Psoas muscle (tissue), 8 donors: ENCODE measurements at places on chromosomes 3 and 15.

GRCh38 chr3:171526869-171527268, 66.7 kb upstream of the TNIK start:
- no peak for DNase-seq

DNA sequence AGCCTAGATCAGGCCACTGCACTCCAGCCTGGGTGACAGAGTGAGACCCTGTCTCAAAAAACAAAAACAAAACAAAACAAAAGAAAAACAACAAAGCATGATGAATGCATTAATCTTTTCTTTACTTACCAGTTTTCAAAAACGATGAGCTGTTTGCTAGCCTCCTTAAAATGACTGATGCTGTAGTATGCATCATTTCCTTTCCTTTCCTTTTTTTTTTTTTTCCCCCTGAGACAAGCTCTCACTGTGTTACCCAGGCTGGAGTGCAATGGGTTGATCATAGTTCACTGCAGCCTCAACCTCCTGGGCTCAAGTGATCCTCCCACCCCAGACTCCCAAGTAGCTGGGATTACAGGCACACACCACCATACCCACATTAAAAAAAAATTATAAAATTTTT, 202.0 kb downstream of the ADAMTSL3 start:
- no peak for DNase-seq

GRCh38 chr3:117722856-117723255, 1013.3 kb downstream of the TUSC7 start:
- no peak for DNase-seq

GRCh38 chr15:58165661-58166060, 27.5 kb downstream of the AQP9 start:
- DNase-seq: no peak

DNA sequence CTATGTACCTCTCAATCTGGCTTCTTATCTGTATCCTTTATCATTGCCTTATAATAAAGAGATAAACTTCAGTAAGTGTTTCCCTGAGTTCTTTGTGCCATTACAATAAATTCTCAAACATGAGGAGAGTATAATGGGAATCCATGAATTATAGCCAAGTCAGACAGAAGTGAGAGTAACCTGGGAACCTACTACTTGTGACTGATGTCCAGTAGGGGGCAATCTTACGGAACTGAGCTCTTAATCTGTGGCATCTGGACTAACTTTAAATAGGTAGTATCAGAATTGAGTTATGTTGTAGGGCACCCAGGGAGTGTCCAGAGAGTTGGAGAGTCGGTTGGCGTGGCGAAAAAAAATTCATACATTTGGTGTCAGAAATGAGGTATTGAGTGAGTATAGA, 542.6 kb downstream of the ZBBX start:
- DNase-seq: no peak

DNA sequence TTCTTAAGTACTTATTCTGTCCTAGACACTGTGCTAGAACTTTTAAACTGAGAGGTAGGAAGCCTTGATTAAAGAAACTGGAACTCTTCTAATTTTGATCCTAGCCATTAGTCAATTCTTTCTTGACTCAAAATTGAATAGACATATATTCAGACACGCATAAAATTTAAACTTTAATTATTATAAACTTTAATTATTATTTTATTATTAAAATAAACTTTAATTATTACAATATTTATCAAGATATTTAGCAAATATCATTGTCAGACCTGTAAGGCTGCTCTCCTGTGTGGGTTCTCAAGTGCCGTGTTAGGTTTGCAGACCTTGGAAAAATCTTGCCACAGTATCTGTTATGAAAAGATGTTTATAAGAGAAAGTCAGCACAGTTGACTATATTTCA, 562.9 kb downstream of the MECOM start:
- no peak for DNase-seq
